Muscle of arm (tissue), 14 donors: ENCODE measurements at places on chromosomes 3 and 15. TPM values are rescaled to one million over a fixed set of nuclear protein-coding genes. Genes with fewer than 3 reads are reported as not detected.

ECE2 gene
- not detected for polyA plus RNA-seq

NEDD4 gene
- polyA plus RNA-seq: 10.7 TPM

POPDC2 gene
- 16.0 TPM for polyA plus RNA-seq

FAM3D gene
- 2.5 TPM for polyA plus RNA-seq

ROBO2 gene
- polyA plus RNA-seq: 32.8 TPM

SLC22A14 gene
- 0.49 TPM for polyA plus RNA-seq

TGM5 gene
- 0.21 TPM for polyA plus RNA-seq

AHSG gene
- polyA plus RNA-seq: not detected

FRMD5 gene
- polyA plus RNA-seq: 0.71 TPM

WNT5A gene
- polyA plus RNA-seq: 16.0 TPM

CCDC9B gene
- 10.1 TPM for polyA plus RNA-seq

CIAO2A gene
- 47.3 TPM for polyA plus RNA-seq

CDHR4 gene
- polyA plus RNA-seq: 0.32 TPM

SYNPR gene
- polyA plus RNA-seq: not detected

PLCL2 gene
- polyA plus RNA-seq: 7.8 TPM
